ENCODE measurements at places on chromosomes 7 and 10. TPM values are rescaled to one million over a fixed set of nuclear protein-coding genes. Genes with fewer than 3 reads are reported as not detected.

DNA sequence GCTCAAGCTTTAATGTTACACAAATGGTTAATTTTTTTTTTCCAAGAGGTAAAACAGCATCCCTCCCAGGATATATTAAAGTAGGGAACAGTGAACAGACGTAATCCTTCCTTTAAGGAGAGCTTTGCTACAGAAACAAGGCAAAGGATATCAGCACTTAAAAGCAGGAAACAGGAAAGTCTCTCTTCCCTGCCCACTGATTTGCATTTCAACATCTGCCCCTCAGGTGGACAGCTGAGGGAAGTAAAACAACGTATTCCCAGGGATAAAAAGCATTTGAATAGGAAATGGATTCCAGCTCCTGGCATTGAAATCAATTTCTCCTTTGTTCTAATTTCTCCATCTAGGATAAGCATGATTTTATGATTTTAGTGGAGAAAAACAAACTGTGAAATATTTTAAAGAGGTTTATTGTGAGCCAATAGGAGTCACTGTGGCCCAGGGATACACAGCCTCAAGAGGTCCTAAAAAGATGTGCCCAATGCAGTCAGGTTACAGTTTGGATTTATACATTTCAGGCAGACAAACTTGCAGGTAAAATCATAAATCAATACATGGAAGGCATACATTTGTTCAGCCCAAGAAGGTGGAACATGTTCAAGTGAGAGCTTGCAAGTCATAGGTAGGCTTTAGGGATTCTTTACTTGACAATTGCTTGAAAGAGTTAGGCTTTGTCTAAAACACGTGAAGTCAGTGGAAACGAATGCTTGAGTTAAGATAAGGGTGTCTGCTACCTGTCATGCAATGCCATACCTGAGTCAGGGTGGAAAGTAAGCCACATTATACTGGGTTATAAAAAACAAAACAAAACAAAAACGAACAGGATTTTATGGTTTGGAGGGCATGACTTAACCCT lies 286.2 kb upstream of the VWC2 start:
- no peak for DNase-seq

GRCh38 chr7:130906575-130906974 lies 172.6 kb upstream of the KLF14 start:
- no peak for DNase-seq

DNA sequence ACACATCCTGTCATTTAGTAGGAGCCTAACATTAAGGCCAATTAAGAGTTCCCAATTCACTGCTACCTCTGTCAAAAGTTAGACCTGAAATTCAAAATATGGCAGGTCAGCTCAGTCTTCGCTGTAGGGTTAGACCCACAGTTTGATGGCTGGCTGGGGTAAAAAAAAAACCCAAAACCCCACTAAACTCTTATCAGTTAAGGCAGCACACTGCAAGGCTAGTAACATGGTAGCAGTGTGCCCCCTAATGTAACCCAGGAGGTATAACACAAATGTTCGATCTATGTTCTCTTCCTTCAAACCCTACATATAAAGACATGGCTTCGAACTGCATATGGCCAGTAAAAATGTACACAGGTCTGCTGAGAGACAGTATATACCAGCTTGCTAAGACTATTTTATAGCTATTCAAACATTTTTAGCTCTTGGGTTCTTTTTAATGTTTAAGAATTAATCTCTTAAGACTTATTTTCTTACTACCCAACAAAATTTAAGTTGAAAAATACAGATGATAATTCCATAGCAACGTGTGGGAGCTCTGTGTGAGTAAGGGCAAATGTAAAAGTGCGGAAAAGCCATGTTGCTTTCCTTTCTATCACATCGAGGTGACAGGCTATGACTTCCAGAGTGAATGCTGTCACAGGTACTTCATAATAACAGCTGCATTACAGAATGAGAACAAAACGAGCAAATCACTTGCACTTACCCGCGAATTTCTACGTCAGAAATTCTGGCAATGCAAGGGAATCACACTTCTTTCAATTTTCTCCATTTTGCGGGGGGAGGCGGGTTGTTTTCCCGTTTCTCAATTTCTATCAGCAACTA lies 168.4 kb upstream of the IMMP2L start:
- no peak for DNase-seq

DNA sequence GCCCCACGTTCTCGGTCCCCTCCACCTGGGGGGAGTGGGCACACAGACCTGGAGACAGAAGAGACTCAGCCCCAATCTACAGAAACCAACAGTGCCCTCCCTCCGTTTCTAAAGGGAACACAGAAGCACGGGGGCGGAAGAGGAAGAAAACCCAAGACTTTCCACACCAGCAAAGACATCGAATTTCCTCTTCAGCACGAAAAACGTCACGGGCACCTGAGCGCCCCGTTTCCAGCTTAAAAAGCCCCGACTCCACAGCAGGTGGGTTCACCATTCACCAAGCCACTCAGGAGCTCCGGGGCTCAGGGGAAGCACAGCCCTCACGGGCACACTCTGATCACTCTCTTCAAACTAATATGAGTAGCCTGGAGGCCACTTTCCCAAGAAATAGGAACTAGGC lies 19.6 kb downstream of the NUDT1 start:
- no peak for DNase-seq

DNA sequence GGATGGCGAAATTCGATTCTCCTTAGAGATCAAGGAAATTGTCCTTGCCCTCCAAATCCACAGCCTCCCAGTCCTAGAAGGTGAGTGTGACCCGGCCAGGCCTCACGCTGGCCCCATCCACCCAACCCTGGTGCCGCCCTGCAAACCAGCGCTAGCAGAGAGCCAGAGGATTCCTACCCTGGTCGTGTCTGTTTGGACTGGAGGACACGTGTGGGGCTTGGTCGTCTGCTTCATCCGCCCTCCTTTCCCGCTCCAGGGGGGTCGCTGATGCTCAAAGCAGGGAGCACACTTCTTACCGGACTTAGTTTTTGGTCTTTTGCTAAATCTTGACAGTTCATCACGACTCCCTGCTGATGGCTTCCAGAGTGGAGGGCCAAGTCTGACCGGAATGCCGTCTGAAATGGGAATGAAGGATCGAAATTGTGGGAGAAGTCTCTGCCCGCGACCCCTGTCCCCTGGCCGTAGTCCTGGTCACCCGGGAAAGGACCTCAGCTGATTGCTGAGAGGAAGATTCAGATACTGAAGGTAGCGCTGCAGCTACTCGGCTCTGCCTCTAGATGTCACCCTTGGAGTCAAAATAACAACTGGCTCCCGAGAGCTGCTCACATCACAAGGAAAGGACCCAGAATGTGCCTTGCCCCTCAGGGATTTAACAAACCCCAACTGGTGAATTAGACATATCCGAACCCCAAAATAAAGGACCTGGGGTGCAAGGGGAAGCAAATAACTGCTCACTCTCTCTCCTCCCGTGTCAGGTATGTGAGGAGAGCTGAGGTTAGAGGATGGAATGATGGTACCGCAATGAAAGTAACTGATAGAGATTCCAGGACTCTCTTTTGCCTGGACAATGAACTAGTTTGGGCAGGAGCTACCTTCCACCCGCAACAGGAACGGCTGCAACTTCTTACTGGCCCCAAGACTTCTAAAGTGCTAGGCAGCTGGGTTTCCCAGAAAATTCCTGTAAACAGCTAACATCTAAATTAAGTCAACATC lies 23.5 kb upstream of the ORC5 start:
- peak; percentile 58 for DNase-seq

The RTKN2 gene
- total RNA-seq: under 0.01 TPM

The MACC1 gene
- total RNA-seq: not detected
